ENCODE measurements at places on chromosomes 2 and 18.
A peak's percentile ranks its signal among the peaks of the same experiment; 100 is the strongest.

DNA sequence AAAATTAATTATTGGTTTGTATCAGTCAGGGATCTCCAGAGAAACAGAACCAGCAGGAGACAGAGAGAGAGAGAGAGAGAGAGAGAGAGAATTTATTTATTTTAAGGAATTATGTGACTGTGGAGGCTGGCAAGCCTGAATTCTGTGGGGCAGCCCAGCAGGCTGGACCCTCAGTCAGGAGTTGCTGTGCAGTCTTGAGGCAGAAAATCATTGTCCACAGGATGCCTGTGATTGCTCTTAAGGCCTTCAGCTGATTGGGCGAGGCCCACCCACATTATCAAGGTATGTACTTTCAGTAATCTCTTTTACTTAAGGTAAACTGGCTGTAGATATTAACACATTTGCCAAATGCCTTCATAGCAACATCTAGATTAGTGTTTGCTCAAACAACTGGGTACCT lies 155.3 kb downstream of the SEPTIN10 start:
- DNase-seq, result no peak

DNA sequence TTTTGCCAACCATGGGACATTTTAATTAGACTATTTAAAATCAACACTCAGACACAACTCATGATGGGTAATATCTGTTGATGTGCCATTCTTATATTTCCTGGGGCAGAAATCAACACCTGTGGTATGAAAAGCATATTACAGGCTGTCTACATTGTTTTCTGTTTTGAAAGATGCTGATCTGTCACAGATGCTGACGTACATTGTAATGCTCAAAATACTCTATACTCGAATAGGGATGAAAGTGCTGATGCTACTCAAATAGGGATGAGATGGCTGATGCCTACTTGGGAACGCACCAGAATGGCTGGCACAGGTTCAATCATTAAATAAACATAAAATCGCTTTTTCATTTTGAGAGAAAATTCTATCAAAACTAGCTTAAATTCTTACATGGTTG lies 41.2 kb downstream of the TMEFF2 start:
- no peak for DNase-seq

DNA sequence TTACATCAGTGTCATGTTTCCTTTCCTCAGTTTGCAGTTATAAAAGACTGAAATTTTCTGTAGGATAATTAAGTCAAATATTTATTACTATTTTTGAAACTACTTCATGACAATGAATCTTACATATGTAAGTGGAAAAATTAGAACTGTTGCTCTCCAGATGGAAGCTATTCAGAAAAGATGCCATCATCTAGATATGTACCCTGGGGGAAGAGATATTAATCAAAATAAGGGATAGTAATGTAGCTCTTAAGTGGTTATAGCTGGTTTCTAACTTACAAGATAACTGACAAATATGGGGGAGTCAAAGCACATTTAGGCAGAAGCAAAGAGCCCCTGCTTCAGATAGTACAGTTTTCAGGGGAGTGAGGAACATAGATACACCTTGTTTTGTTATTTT lies 38.1 kb upstream of the PAX3 start:
- DNase-seq, result no peak

- no peak for DNase-seq
Measured at GRCh38 chr2:48480526-48480925, 49.4 kb upstream of the STON1 start.

GRCh38 chr2:84878896-84879583 lies 1.8 kb downstream of the TRABD2A start:
- DNase-seq, result no peak

DNA sequence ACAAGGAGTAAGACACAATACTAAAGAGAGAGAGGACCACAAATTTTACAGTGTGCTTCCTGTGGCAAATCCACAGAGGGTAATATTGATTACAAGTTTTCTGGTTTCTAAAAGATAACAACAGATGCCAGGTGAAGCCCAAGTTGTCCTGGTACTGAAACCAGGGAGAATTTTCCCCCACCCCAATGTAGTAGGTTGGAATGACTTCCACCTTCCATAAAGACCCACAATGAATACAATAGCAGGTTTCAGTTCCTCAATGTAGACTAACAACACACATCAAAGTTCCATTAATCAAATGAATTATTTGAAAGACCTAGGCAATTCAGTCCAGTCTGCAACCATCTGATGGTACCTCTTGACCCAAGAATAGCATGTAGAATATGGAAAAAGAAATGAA lies 44.0 kb upstream of the TMEM247 start:
- DNase-seq, result no peak

GRCh38 chr2:237637429-237638135 lies 10.2 kb downstream of the LRRFIP1 start:
- DNase-seq, result no peak

- DNase-seq, result no peak
Measured at GRCh38 chr18:62554061-62554815, 31.4 kb downstream of the ZCCHC2 start.

DNA sequence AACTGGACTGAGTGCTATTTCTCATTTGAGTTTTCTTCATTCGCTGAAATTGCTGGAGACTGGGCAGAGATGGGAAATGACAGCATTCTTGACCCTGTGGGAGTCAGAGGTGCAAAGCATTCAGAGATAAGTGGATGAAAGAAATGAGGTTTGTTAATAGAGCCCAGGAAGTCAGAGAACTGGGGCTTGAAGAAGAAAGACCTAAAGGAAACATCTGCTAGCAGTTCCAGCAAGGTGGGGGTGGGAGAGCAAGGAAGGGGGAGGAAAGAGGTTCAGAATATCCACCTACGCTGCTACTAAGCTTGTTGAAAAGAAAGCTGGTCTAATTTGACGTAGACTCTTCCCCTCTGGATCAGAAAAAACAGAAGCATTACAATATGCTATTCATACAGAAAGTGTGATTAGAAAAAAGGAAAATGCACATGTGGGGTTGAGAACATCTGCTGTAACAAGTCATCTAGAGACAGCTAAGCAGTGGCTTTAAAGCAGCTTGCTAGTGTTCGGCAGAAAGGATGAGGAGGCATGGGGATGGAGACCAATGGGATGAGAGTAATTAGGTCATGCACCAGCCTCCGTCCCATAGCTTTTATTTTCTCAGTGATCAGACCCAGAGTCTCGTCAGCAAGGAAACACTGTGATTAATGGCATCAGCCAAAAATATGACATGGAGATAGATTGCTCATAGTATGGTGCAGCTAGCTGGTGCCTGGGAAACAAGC lies 29.7 kb downstream of the NAB1 start:
- DNase-seq, result no peak

GRCh38 chr2:197453914-197454398 lies 604 bp downstream of the COQ10B start:
- no peak for DNase-seq

- DNase-seq, result no peak
Measured at GRCh38 chr18:473802-474201, 26.7 kb downstream of the COLEC12 start.

GRCh38 chr2:3620834-3621233 lies 25.9 kb downstream of the COLEC11 start:
- DNase-seq, result no peak

DNA sequence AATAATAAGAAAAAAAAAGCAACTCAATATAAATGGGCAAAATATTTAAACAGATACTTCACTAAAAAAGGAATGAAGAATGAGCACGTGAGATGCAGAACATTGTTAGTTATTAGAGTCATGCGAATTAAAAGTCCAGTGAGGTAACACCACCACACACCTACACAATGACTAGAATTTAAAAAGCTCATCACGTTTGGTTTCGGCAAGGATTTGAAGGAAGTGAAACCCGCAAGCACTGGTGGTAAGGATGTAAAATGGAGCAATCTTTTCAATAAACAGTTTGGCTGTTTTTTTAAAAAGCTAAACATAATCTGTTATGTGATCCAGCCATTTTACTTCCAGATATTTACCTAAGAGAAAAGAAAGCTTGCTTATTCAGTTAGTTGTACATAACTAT lies 1181.6 kb upstream of the CELF4 start:
- DNase-seq, result no peak

DNA sequence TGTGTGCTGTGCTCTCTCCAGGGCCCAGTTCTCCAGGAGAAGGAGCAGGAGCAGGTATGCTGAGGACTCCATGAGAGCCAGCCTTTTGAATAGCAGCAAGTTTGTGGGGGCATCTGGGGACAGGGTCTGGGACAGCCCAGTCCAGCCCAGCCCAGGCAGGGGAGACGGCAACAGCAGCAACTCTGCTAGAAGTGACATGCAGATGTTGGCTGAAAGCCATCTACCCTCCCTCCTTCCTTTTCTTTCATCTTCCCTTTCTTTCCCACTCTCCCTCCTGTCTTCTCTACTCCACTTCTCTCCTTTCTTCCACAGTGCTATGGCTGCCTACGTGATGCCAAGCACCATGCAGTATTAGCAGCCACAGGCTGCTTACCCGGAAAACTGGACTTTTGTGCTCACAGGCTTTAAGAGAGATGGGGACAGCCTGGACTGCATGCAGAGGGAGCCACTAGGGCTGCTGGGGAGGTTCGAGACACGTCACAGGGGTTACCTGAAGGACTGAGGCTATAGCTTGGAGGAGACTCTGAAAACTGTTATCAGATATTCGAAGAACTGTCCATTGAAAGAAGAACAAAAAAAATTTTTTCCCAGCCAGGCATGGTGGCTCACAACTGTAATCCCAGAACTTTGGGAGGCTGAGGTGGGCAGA lies 23.8 kb upstream of the YWHAQ start:
- DNase-seq, result no peak

DNA sequence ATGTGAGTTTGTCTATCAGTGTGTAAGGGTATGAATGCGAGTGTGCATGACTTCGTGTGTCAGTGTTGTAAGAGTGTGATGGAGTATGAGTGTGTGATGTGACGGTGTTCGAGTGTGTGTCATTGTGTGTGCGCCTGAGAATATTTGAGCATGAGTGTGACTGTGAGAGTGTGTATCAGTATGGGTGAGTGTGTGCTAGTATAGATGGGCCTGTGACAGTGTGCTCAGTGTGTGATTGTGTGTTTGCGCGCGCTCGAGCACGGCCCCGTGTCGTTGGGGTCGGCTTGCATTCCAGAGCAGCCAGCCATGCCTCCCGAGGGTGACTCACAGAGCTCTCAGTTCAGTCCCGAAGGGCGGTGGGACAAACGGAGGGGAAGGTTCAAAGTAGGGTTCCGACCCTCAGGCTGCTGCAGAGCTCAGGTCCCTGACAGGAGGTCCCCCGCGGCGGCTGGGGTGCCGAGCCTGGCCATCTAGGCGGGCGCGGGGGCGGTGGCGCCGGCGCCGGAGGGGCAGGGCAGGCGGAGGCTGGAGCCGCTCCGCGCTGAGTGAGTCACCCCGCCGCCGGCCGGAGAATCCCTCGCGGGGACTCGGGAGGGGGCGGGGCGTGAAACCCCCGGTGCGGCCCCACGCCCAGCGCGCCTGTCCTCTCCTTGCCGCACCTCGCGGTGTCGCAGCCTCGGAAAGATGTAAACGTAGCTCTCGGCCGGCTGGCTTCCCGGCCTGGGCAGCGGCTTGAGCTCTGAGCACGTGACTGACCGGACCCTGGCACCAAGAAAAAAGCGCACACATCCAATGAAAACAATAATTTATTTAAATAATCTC lies 3.8 kb downstream of the DLX2 start:
- no peak for DNase-seq

DNA sequence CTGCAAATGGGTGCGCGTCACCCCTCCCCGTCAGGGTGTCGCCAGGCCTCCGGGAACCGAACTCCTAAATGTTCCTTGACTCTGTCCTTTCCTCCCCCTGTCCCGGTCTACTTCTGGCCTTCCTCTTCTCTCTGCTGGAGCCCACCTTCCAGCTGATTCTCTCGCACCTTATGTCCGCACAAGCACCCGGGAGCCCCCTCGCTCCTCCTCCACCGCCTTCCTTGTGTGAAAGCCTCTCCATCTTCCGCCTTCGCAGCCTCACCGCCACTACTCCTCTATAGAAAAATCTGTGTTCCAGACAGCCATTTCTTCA lies 627 bp upstream of the KIF3C start:
- DNase-seq, result no peak

DNA sequence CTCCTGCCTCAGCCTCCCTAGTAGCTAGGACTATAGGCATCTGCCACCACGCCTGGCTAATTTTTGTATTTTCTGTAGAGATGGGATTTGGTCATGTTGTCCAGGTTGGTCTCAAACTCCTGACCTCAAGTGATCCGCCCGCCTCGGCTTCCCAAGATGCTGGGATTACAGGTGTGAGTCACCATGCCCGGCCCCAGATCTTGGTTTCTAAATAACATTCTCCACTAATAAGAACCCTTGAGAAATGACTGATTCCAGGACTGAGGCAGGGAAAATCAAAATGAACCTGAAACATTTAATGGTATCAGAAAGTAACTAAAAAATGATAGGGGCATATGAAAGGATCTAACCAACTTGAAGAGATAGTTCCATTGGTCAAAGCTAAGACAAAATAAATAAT lies 34.0 kb downstream of the BMPR2 start:
- DNase-seq, result no peak

GRCh38 chr18:4599312-4599711 lies 144.2 kb upstream of the DLGAP1 start:
- DNase-seq, result no peak

DNA sequence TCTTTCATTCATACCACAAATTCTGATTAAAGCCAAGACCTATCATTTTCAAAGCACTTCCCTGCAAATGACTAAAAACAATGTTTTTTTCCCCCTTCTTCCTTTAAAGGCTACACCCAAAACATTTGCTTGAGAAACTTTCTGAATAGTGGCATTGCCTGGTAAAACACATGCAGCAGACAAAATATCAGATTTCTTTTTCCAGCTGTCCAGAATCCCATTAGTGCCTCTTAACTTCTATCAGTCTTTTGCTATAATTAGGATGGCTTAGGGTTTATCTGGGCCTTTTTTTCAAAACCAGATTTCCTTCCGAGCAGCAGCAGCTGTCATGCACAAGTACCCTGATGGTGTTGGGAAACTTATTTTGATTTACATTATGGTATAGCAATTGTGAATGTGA lies 50.6 kb downstream of the ALPK2 start:
- no peak for DNase-seq

GRCh38 chr2:231339316-231339715 lies 56.2 kb upstream of the B3GNT7 start:
- DNase-seq, result no peak

- no peak for DNase-seq
Measured at GRCh38 chr18:47574966-47575365, 323.5 kb upstream of the SKOR2 start.

DNA sequence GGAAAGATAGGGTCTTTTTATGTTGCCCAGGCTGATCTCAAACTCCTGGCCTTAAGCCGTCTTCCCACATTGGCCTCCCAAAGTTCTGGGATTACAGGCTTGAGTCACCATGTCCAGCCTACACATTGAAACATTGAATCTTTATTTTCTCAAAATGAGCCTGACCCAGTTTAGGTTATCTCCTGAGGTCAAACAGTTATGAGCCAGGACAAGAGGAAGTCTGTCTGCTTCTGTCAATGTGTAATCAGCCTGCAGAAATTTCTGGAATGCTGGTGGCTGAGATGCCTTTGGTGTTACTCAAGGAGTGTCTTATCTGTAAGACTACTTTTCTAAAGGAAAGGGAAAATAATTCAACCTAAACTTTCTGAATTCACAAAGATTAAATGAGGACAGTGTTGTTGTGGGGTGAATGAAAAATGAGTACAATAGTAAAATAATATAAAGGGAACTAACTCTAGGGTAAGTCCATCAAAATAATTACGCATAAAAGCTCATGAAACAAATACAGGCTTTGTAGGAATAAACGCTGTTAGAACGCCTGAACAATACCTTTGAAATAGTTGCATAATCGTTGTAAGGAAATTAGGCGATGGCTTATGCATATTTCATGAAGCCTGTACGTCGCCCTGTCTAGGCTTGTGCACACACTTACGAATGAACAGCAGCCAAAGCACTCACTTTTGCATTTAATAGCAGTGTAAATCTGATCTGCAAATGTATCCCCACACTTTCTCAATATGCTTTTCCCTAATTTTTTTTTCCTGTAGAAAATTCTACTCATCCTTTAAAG lies 260.8 kb downstream of the RDH14 start:
- peak; percentile 28 for DNase-seq

GRCh38 chr2:105782646-105783045 lies 37.9 kb downstream of the NCK2 start:
- no peak for DNase-seq

All from iPS DF 19.7 (cell line).